ENCODE measurements at places on chromosomes 3 and 15. TPM values are rescaled to one million over a fixed set of nuclear protein-coding genes. Genes with fewer than 3 reads are reported as not detected.

ITPKA gene
- total RNA-seq, result 6.7 TPM

TRH gene
- not detected for total RNA-seq

CFAP20DC gene
- 8.3 TPM for total RNA-seq

PRR23E gene
- total RNA-seq, result not detected

CHRM5 gene
- total RNA-seq, result not detected

CSTA gene
- total RNA-seq, result not detected

FSTL1 gene
- 6.6 TPM for total RNA-seq

PTPRG gene
- 7.4 TPM for total RNA-seq

LMOD3 gene
- not detected for total RNA-seq

MKRN3 gene
- total RNA-seq, result not detected

TMC3 gene
- not detected for total RNA-seq

KCNMB3 gene
- total RNA-seq, result 2.3 TPM

LYZL4 gene
- not detected for total RNA-seq
